ENCODE measurements at places on chromosomes 3 and 15.

DNA sequence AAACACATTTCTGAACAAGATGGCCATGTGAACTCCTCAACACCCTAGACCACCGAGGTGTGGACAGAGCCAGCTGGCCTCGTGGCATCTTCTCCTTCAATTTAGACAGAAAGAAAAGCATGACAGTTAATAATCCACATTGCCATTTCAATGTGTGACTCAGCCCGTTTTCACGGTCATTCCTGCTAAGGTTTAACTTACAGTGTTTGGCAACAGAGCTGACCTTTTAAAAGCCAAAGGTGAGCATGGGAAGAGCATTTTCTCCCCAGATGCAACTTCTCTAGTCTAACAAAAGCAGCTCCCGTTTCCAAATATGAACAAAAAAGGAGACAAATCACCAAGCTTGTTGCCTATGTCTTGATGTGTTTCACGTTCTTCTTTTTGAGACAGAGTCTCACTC lies 417.6 kb upstream of the WNT5A start:
- DNase-seq: no peak

- DNase-seq: peak; percentile 24
These were observed 41.2 kb upstream of the UBE2Q2 start for GRCh38 chr15:75801859-75802593.

- no peak for DNase-seq
These were observed 49.2 kb downstream of the RYK start for GRCh38 chr3:134201201-134202130.

GRCh38 chr3:99753268-99753975 lies 64.2 kb upstream of the CMSS1 start:
- DNase-seq: peak; percentile 47

DNA sequence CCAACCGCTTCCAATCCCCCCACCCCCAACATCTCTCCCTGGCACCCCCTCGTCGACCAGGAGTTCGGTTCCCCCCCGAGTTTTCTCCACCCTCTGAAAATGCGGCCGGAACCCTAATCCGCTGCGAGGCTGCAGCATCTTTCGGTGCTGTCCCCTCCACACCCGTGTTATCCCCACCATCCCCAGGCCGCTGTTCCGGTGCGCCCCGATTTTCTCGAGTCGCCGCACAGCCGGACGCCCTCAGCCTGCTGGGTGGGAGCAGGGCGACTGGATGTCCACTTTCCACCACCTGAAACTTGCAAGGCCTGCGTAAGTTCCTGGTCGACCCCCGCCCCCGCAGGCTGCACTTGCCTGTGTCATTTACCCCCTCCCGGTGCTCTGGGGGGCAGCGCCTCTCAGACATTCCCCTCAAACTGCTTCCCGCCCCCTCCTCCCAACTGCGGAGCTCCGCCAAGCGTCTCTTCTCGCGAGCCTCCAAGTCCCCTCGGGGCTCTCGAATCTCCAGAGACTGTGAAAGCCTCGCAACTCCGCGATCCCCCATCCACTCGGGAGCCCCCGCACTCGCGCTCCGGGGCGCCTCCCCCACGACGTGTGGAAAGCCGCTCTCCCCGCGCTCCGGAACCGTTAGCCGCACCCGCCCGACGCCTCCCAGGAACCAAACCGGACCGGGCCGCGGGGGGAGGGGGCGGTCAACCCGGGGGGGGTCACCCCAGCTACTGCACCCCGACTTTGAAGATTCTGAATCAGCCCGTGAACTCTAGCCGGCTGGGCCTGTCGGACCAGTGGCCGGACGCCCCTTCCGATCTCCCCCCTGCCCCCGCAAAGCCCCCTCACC lies 566 bp downstream of the ETV5 start:
- no peak for DNase-seq
